ENCODE measurements at places on chromosomes 7 and 10. TPM values are rescaled to one million over a fixed set of nuclear protein-coding genes. Genes with fewer than 3 reads are reported as not detected.

Gene SPRN
- 4.7 TPM for polyA plus RNA-seq

Gene LRMDA
- 22.3 TPM for polyA plus RNA-seq

Gene GIMAP7
- 10.3 TPM for polyA plus RNA-seq

Gene SMO
- 97.2 TPM for polyA plus RNA-seq

Gene PNLIPRP3
- polyA plus RNA-seq = not detected

Gene PHKG1
- 3.0 TPM for polyA plus RNA-seq

Gene DPYSL4
- 15.0 TPM for polyA plus RNA-seq

Gene AKR1C8
- polyA plus RNA-seq = 0.64 TPM

Gene KAZALD1
- 12.7 TPM for polyA plus RNA-seq

Gene VIPR2
- 3.5 TPM for polyA plus RNA-seq

Gene ITIH2
- 0.36 TPM for polyA plus RNA-seq

Gene GIMAP1
- polyA plus RNA-seq = 2.3 TPM

Gene SPDYE17
- polyA plus RNA-seq = not detected

Gene ASAH2B
- 12.5 TPM for polyA plus RNA-seq

Gene C10orf67
- polyA plus RNA-seq = 2.3 TPM

Gene MYO3A
- 7.9 TPM for polyA plus RNA-seq

Gene NEURL1
- polyA plus RNA-seq = 0.90 TPM

Gene ANKRD30A
- not detected for polyA plus RNA-seq

DNA sequence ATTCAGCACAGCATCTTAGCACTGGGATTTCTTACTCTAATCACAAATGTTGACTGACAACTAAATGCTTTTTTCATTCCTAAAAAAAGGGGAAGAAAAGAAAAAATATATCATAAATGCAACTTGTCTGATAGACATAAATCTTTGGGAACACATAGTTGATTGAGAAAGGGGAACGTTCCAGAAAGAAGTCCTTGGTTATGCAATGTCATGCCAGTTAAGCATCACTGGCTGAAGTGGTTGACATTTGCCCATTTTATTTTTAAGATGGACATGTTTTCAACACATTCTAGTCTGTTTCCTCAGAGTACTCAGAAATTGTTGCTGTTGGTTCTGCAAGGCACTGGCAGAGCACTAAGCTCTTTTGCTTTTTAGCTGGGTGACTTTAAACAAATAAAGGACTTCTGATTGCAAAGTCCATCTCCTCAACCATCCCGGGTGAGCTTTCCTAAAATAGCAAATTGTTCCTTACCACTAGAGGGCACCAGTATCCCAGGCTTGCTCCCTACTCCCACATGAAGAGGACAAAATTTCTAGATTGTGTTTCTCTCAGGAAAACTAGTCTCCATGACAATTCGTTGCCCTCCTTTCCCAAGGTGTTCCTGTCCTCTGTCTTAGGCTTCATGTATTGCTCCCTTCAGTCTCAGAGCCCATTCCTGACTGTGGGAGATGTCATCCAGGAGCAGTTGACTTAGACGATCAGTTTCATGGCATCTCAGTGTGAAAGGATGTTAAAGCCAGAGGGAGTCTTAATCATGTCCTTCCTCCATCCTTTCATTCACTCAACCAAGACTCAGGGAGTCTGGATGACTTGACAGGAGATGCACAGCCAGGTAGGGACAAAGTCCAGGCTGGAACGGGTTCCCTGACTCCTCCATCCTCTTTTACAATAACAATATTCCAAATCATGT is 23.9 kb downstream of the OPALIN start:
- peak; percentile 25 for DNase-seq

- DNase-seq = no peak
Measured at GRCh38 chr10:117727421-117727820, 184.9 kb downstream of the EMX2 start.

DNA sequence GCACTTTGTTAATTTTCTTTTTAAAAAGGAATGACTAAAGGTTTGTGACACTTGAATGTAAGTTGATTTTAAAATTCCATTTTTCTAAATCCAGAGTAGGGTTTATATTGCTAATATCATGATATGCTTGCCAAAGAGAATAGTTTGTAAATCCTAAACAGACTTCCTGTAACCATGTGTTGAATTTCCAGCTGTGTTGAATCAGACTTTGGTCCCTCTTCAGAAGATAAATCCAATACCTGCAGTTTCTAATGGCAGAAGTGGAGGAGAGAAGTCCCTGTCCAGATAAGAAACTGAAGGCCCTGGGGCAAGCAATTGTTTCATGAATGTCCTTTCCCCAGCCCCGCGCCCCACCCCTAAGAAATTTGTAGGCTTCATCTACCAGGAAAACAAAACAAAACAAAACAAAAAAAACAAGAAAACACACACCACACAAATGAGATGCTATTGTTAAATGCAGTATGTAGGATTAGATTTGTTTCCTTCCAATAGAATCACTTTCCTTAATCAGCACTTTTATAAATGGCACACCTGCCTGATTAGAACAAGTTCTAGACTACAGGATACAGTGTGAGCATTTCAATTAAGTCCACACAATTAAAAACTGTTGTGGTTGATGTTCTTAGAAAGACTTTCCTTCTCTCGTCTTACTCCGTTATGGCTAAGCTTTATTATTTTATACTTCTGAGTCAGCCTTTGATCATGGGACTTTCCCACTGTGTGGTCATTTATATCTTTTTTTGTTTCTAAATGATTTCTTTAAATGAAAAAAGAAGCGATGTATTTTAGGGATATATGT is 122.8 kb downstream of the KAT6B start:
- no peak for DNase-seq

GRCh38 chr7:121576148-121576917 is 180.2 kb upstream of the FAM3C start:
- no peak for DNase-seq

- no peak for DNase-seq
Measured at GRCh38 chr10:13527864-13528122, 1.0 kb downstream of the BEND7 start.

- no peak for DNase-seq
Measured at GRCh38 chr7:137962875-137963507, 38.9 kb downstream of the CREB3L2 start.

- DNase-seq = no peak
Measured at GRCh38 chr7:70212281-70212680, 614.0 kb downstream of the AUTS2 start.

DNA sequence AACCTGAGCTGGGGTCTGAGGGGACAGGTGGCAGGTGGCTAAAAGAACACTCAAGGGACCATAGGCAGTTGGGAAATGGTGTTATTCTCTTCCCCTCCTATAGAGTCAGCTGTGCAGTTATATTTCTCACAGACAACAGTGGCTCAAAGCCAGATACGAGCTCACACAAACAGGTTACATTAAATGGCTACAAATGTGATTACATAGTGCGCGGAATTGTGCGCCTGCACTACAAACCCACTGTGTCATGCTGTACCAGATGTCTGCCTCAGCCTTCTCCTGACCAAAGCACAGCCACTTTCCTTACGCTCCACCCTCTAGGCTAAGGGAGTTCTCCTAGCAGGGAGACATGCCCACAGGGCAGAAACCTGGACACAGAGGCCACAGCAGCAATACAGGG is 387.2 kb downstream of the CNTNAP2 start:
- DNase-seq = no peak

- DNase-seq = no peak
Measured at GRCh38 chr10:59433720-59434428, 71.5 kb upstream of the FAM13C start.

- no peak for DNase-seq
Measured at GRCh38 chr7:102066476-102066875, 220.2 kb upstream of the SH2B2 start.

DNA sequence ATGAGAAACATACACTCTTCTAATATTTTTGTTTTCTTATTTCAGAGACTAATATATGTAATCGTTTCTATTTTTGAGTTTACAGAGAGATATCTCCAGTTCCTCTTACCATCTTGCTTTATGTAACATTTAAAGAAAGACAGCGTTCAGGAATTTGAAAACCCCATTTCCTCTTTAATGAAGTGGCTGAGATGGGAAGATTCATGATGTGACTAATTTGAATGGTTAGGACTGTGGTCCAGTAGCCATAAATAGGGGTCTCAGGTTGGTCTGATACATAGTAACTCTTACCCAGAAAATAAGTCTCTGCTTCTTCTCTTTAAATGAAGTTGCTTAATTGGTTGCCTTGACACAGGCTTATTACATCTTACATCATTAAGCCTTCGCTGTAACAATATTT is 6.9 kb downstream of the KMT2E start:
- no peak for DNase-seq

DNA sequence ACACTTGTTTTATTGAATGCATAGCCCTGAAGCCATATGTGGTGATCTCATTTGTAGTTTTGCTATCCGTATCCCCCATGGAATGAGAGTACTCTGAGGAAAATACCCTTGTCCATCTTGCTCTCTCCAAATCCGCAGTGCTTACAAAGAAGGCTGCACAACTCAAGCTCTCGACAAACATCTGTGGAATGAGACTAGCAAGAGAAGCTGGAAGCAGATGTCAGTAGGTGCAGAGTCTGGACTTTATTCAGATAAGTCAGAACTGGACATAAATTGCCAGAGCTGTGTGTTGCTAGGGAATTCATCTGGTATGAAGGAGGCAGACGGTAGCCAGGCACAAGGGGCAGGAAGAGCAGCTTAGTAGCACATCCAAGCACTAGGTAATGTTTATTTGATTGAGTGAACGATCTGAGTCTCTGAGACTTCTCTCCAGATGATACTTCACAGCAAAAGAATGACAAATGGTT is 1046.2 kb downstream of the XPNPEP1 start:
- no peak for DNase-seq

GRCh38 chr7:151796871-151797537 is 79.9 kb downstream of the PRKAG2 start:
- no peak for DNase-seq

DNA sequence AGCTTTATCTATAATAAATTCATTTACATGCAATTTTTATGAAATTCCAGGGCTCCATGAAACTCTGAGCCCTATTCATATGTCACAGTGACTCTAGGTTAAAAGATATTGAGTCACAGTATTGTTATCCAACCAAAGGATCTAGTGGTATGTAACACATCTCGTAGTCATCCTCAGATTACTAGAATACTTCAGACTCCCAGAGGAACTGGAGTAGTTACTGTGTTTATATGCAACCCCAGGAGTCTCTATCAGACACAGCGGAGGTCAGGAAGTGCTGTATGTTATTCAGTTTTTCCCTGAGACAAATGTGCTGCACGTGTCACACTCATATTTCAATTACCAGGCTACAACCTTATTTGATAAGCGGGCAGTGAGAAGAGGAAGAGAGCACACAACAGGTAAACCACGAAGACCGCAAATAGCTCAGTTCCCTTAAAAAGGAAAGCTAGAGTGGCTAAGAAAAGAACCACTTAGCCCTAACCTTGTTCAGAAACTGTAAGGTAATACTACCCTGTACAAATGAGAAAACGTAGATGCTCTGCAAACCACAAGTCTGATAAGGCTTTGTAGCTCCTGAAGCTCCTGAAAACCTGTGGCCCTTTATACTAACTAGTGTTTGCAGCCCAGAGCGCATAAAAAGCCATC is 114.0 kb upstream of the CNTNAP2 start:
- no peak for DNase-seq

GRCh38 chr7:23664122-23664521 is 15.9 kb upstream of the FAM221A start:
- no peak for DNase-seq

- no peak for DNase-seq
Measured at GRCh38 chr10:79082035-79082373, 13.2 kb downstream of the ZMIZ1 start.

DNA sequence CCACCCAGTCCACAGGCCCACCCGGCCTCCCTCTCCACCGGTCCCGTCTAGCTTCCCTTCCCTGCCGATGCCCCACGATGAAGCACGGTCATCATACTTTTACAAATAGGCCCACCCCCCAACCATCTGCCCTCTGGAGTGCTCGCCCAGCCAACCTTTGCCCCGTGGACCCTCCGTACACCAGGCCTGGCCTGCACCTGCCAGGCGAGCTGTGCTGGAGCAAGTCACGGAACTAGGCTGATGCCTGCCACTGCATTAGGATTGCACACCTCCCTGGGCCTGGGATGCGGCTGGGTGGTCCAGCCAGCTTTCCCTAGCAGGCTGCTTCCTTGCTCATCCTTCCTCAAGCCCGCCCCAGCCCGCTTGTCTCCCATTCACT is 44.7 kb downstream of the PPIF start:
- DNase-seq = no peak

- DNase-seq = no peak
Measured at GRCh38 chr7:92586841-92587240, 3.3 kb downstream of the FAM133B start.

DNA sequence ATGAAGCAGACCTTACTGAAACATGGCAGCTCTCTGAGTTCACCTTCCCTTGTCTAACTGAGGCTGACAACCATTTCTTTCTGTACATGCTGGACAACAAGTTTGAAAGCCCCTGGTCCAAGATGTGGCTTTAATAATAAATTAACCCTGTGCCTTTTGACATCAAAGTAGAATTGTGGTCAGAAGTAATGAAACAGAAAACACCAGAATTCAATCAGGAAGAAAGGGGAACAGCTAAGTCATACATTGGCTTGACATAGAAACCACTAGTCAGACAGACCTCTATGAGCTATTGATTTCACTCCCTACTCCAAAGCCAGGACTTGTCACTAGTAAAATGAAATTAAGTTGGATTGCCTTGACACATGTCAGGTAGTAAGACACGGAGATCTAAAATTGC is 175.2 kb upstream of the ASAH2 start:
- no peak for DNase-seq

- DNase-seq = no peak
Measured at GRCh38 chr7:128948312-128948973, 10.7 kb downstream of the IRF5 start.

- DNase-seq = no peak
Measured at GRCh38 chr10:74072503-74072902, 74.6 kb downstream of the VCL start.

All from renal cortex interstitium (tissue), 15 donors.